ENCODE measurements at places on chromosomes 5 and 9.

DNA sequence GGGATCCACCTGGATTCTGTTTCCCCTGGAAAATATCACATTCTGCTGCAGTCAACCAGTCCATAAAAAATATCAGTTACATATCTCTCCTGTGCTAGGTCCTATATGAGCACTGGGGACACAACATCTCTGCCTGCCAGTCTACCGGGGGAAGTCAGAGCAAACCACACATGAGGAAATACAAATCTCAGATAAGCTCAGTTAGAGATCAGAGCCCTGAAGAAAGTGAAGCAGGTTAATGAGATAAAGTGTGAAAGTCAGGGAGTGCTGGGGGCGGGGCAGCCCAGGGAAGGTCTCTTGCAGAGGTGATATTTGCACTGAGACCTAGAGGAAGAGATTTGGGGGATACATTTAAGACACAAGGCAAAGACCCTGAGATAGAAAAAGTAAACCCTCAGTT, 67.8 kb upstream of the SLC1A1 start:
- no peak for DNase-seq

DNA sequence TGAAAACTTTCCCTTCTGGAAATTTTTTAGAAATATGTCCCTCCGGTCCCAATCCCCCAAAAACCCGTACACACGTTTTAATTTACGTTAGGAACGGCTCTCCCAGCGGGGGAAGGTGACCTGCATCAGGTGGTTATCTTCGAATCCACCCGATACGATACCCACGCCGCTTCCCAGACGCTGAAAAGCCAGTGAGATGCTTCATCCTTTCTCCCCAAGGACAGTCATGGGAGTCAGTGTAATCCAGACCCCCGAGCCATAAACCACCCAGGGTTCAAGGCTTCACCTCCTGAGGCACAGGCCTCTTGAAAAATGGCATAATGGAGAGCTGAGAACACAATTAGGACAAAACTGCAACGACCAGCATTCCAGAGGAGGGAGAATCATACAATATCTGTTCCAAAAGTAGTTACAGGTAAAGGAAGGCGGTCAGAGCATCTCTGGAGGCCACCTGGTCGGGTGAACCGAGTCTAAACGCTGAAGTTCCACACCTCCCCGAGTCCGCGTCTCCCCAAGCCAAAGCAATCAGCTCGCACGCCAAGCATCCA, 857 bp downstream of the FAM169A start:
- DNase-seq = no peak

- no peak for DNase-seq
Observed at GRCh38 chr5:123874600-123875201, 362.7 kb downstream of the CSNK1G3 start.

DNA sequence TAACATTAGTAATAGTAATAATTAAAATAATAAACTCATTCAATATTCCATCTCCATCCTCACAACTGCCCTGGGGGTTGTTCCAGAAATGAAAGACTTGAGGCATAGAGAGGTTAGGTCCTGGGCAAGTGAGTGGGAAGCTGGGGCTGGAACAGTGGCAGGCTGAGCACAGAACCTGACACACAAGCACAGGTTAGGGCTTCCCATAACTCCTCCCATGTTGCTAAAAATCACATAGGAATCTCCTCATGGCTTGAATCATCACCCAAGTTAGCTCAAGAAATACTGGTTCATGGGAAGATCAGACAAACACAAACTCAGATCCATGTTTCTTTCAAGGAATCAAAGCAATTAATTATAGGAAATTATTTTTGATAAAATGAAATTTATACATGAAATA, 487.7 kb downstream of the SEMA5A start:
- DNase-seq = no peak

DNA sequence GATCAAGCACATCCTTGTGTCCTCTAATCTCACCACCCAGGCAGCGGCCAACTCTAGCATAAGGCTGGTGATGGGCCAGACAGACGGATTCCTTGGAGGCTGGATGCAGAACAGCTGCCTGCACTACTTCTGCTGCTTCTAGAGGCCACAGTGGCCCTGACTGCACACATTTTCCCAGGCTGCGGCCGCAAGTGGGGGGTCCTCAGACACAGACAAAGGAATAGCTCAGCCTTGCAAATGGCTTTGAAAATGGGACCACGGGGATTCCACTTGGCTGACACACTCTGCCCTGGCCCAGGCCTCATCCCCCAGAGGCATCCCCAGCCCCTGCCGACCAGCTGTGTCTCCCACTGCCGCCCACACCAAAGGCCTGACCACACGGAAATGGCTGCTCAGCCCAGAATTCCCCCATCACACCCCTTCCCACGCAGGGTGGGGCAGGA, 540.8 kb downstream of the BNC2 start:
- DNase-seq = no peak

DNA sequence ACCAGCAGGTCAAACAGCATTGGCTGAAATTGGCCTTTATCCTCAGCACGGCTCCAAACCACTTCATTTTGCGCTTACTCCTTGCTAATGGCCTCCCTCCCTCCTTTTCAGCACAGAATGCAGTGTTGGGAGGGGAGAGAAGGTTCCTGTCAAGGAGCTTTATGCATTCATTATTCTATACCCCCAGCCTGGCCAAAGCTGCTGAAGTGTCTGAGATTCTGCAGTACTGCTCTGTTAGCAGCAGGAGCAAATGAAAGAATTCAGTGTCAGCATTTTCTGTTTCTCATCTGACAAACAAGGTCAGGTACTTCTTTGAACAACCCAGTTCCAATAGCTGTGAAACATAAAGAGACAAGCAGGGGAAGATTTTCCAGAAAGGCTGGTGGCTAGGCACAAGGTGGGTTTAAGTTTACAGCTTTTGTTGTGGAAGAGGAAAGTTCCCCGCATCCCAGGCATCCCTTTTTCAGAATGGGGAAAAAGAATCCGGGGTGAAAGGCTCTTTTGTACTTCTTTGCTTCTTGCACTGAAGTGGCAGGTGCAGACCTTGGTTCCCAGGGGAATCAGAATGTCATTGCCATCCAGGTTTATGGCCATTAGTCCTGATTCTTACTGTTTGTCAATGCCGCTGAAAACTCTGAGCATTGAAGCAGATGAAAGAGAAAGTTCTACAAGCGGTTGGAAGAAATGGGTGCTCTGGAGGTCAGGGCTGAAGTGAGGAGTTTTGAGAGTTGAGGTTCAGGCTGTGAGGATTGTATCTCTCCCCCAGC, 109.3 kb upstream of the APC start:
- DNase-seq = no peak

DNA sequence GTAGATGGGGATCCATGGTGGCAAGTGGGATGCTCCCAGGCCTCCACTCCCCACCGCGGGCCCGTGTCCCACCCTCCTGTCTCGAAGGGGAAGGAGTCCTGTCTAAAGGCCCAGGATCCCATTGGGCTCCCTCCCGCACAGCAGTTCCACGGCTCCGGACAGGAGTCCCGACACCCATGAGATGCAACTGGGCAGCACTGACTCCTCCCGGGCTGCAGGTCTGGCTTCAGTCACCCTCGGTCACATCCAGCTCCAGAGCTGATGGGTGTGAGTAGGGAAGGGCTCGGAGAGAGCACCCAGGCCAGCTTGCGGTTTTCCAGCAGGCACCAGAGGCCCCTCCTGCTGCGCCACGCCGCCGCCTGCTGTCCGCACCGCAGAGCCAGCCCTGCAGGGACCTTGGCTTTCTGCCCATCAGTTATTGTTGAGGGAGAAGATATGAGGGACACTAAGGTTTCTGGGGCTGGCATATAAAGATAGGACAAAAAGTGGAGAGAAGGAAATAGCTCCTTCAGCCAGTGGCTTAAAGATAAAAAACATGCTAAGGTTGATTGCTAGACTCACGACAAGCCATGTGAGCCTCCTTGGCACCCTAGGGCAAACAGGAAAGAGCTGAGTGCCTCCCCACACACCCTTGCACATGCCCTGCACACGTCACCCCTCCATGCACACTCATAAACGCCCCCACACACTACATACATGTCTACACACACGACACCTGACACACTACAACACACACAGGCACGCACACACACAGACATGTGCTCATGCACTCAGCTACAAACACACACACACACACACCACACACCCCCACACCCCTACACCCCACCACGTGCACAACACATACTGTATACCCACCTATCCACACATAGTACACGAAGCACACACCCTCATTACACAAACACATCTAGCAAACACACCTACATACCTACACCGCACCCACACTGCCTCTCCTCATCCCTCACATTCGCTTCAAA, 79.0 kb downstream of the AK8 start:
- DNase-seq = no peak

DNA sequence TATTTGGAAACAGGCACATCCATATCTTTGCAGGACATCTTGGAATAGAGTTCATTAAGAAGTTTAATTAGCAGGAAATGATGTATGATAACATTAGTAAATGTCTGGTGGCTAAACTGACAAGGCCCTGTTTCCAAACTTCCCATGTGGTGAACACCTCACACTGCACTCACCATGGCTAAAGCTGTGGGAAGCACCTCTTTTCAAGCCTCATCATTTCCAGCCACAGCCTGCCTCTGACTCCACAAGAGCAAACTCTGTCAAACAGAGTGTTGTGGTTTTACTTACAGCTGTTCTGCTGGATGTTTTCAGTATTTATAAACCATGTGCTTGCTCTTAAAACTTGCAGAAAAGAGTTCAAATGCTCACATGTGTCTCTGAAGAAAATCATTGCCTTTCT, 14.9 kb upstream of the NDUFB6 start:
- no peak for DNase-seq

DNA sequence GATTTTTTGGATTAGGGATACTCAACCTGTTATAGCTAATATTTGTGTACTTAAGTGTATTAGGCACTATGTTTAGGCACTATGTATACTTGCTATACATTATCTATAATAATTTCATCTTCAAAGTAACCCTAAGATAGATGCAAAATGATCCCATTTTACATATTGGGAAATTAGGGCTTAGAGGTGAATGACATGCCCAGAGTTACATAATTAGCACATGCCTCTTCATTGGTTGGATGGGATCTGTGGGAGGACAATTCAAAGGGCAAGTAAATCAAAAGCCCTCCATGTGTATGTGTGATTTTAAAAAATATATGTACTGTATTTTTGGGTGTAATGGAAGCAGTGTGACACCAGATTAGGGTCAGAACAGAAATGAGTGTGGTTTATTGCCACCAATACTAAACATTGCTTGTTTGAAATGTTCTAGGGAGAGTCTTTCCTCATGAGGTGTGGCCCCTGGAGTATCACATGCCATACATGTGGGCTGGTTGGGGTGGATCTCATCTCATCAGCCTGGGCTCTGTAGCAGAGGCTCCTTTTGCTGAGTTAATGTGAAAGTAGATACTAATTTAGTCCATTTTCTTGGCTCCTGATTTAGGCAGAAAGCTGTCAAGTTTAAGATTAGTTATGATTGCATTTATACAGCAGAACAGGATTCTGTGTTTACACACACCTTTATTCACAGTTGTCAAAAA, 5.5 kb downstream of the C9orf85 start:
- DNase-seq = no peak

GRCh38 chr9:136962701-136963248, 10.7 kb downstream of the LCN12 start:
- no peak for DNase-seq

DNA sequence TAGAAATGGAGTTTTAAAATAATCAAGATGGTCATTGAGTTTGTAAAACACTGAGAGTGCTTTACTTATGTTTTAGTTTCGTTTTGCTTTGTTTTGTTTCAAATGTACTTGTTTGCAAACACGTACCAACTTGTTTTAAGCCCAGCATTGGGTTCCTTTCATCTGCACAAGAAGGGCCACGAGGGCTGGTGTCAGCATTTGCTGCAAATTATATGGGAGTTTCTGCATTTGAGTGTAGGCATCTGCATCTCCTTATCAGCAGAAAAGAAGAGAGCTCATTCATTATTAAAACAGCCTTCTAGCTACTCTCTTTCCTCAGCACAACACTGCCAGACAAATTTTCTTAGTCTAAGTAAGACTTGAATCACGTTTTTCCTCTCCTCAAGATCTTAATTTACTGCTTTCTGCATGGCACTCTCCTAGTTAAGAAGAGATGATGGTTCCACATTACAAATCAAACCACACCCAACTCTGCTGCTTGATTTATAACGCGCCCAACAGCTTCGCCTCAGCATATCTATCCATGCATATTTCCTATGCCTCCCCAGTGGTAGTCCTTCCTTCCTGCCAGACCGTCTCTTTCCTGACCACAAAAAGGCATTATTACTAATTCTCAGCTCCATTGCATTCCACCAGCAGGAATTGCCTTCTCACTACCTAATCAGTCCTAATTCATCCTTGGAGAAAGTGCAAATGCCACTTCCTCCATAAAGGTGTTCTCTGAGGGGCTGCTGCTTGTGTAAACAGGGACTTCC, 95.2 kb upstream of the CAST start:
- DNase-seq = no peak

- DNase-seq = no peak
Observed at GRCh38 chr5:50995285-50995942, 329.0 kb downstream of the PARP8 start.

DNA sequence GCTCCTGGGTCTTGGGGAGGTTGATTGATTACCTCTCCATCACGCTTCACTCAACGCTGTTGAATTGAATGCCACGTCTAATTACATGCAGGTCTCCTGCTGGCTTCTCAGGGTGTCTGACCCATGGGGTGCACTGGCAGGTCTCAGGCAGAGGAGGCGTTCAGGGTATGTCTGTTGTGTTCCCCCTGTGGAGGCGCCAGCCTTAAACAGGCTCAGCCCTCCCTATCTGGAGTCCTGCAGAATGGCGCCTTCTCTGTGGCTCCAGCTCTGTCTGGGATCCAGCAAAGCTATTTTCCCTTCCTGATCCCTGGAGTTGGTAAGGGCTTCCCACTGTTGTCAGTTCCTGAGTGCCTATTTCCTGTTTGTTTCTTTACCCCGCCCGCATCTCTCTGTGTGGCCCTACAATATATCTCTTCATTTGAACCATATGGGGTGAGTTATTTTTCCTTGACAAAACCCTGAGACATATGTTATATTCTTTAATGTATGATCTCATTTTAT, 150.0 kb downstream of the NTRK2 start:
- no peak for DNase-seq

DNA sequence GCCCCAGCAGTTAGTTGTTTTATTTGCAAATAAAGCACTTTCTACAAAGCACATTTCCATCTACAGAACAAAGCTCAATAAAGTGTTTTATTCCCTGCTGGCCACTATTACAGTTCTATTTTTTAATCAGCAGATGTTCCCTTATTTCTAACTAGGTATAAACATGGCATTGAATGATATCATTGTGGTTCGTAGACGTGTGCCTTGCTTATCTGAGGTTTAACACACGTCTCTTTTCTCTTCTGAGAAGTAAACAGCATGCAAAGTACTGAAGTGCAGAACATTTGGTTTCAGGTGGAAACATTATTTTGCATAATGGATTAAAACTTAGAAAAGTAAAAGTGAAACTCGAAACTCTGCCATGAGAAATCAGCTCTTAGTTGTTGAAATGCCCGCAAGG, 1989.3 kb upstream of the WWC1 start:
- DNase-seq = no peak

DNA sequence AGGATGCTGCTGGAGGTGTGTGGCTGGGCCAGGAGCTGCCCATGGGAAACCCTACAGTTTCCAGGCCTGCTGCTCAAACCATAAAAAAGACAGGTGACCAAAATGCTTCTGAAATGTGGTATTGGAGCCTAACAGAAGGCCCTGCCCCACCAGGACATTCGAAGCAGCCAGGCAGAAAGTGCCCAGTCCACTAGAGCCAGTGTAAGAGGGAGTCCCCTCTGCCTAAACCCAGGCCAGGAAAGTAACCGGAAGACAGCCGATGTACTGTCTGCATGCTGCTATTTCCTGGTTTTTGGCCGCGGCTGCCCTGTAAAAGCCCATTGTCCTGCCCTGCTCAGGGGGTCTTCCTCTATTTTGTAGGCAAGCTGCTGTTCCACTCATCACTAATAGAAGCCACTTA, 150.7 kb upstream of the IRX2 start:
- no peak for DNase-seq

- DNase-seq = no peak
Observed at GRCh38 chr9:128685636-128686489, 3.2 kb upstream of the SET start.
